NCI-H1930 (cell line): ENCODE measurements at places on chromosomes 16 and 17.

DNA sequence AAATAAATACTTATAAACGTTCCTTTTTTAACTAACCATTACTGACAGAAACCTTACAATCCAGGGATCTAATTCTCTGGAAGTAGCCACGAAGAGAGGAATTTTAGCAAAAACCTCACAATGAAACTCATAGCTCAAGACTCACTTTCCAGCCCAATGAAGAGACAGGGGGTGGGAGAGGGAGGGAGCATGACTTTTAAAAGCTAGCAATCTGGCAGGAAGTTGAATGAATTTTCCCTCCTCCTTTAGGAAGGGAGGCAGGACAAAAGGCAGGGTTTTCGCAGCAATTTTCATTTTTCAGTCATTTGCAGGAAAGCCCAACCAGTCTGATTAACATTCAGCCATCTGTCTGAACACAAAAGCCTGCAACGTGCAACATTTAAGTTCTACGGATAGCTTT lies 381.5 kb upstream of the PSMD7 start:
- DNase-seq, result no peak

GRCh38 chr16:15494236-15494635 lies 59.8 kb downstream of the BMERB1 start:
- no peak for DNase-seq

GRCh38 chr17:64259922-64260321 lies 3.1 kb downstream of the TEX2 start:
- no peak for DNase-seq

- no peak for DNase-seq
Observed at GRCh38 chr17:28398280-28398981, 7.6 kb downstream of the SLC46A1 start.

- DNase-seq, result peak; percentile 38
Observed at GRCh38 chr16:53434377-53435065, at the start of gene RBL2. TSS of gene RBL2 (plus strand) at chr16:53434471. CDS start at chr16:53434557, 86 bp downstream.

GRCh38 chr17:27456681-27457359 lies 572 bp downstream of the KSR1 start:
- DNase-seq, result peak; percentile 37

DNA sequence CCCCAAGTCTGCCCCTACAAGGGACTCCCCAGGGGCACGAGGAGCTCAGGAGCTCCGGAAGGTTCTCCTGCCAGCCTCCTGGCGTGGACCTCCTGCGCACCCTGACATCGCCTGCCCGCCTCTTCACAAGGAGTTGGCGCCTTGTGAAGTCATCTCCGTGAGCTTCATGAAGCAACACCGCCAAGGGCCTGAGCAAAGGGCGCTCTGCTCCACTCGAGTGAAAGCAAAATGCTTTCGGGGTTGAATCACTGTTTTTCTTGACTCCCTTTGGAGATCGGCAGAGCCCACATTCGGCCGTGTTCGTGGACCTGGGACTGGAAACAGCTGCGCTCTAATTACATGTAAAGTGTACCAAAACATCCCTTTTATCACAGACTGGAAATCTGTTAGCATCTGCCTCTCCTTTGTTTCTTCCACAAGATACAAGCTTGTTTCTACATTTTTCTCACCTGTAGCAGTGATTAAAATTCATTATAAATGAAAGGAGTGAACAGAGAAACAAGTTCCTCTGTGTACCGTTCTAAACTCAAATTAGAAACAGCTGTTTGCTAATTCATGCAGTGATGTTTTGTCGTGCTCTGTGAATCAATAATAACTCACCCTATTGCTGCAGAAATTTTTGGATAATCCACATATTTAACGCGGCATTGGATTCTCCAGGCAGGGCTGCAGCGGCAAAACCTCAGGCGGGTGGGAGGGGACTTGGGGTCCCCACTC lies 203.3 kb downstream of the ZNF423 start:
- DNase-seq, result no peak

GRCh38 chr16:48113471-48113870 lies 42.3 kb downstream of the ABCC12 start:
- DNase-seq, result no peak

GRCh38 chr17:81173052-81173761 lies 7.2 kb upstream of the AATK start:
- DNase-seq, result no peak

GRCh38 chr16:58046054-58046881 lies 20.7 kb downstream of the MMP15 start:
- DNase-seq, result no peak

DNA sequence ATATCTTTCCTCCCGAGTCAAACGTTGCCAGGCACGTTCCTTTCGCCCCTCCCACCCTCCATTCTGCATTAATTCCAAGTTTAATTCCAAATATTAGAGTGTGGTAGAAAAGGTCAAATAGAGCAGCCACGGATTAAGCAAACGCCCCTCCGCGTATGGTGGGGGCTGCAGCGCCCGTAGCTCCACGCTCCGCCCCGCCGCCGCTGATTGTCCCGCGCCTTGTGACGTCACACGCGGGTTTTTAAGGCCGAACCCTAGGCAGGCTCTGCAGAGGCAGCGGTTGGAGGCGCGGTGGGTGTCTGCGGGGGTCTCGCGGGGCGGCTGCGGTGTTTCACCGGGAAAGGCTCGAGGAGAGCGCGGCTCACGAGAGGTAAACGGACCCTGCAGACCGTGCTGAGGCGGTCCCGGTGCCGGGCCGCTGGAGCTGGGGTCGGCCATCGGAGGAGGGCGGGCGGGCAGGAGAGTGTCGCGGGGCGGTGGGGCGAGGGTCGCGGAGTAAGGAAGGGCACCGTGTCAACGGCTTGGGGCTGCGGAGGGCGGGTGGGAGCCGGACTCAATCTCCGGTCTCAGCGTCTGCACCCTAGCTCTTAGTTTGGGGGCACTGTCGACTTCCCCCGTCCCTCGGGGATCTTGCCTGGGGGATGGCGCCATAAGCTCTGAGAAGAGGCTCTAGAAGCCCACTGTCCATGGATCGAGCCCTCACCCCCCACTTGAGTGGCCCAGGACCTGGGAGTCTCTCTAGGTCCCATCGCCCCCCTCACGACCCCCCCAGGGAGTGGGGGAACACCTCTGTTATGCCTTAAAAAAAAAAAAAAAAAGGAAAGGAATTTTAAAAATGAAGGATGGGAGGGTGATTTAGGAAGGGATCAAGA lies at the start of gene ARL4D:
TSS of gene ARL4D (plus strand) at position 270 of the 872 bp plus-strand sequence. CDS start 740 bp downstream, outside the sequence.
- peak; percentile 67 for DNase-seq

GRCh38 chr16:82651921-82652601 lies 25.3 kb downstream of the CDH13 start:
- no peak for DNase-seq

GRCh38 chr17:30200106-30200505 lies 35.4 kb downstream of the SLC6A4 start:
- DNase-seq, result no peak

- no peak for DNase-seq
Observed at GRCh38 chr17:57735230-57735629, 9.9 kb downstream of the CCDC182 start.

- DNase-seq, result no peak
Observed at GRCh38 chr16:28285649-28286048, 6.7 kb upstream of the SBK1 start.

- DNase-seq, result no peak
Observed at GRCh38 chr17:222172-222571, 40.7 kb upstream of the DOC2B start.

DNA sequence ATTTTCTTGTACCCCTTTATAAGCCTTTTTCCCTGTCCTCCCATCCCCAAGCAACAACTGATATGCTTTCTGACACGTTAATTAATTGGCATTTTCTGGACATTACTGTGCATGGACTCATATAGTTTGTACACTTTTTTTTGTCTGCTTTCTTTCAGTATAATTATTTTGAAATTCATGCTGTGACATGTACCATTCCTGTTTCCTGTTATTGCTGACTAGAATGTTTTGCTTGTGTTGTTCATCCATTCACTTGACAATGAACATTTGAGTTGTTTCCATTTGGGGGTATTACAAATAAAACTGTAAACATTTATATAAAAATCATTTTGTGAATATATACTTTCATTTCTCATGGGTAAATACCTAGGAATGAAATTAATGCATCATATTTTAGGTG lies 50.6 kb downstream of the RBBP6 start:
- no peak for DNase-seq

DNA sequence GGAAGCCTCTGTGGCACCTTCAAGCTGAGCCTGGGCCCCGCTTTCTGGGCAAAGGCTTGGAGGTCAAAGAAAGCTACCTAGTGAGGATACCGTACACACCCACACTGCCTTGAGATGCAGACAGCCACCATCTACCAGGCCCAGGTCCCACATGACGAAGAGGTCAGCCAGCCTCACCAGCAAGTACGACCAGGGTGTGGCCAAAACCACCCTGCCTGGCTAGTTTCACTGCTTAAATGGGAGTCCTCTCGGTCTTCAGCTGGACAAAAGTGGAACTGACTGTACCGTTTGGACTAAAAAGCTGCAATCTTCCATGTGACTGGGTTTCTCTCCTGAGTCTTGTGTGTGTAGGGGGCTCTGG lies 21.6 kb downstream of the VASN start:
- no peak for DNase-seq

DNA sequence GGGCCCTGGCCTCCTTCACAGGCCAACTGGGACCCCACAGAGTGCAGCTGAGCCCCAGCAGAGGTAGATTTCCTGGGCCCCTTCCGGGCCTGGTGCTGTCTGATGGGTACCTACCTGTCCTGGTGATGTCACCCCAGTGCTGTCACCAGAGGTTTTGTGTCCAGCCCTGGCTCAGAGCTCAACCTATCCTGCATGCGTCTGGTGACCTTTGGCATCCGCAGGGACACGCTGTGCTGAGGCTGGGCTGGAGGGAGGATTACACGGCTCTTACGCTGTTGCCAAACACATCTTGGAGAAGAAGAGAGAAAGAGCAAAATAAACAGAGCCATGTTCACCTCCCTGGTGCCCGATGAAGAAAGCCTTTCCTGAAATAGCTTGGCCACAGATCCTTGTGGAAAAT lies 70.6 kb upstream of the MED9 start:
- no peak for DNase-seq

- DNase-seq, result no peak
Observed at GRCh38 chr16:11748404-11749254, 6.0 kb upstream of the TXNDC11 start.

DNA sequence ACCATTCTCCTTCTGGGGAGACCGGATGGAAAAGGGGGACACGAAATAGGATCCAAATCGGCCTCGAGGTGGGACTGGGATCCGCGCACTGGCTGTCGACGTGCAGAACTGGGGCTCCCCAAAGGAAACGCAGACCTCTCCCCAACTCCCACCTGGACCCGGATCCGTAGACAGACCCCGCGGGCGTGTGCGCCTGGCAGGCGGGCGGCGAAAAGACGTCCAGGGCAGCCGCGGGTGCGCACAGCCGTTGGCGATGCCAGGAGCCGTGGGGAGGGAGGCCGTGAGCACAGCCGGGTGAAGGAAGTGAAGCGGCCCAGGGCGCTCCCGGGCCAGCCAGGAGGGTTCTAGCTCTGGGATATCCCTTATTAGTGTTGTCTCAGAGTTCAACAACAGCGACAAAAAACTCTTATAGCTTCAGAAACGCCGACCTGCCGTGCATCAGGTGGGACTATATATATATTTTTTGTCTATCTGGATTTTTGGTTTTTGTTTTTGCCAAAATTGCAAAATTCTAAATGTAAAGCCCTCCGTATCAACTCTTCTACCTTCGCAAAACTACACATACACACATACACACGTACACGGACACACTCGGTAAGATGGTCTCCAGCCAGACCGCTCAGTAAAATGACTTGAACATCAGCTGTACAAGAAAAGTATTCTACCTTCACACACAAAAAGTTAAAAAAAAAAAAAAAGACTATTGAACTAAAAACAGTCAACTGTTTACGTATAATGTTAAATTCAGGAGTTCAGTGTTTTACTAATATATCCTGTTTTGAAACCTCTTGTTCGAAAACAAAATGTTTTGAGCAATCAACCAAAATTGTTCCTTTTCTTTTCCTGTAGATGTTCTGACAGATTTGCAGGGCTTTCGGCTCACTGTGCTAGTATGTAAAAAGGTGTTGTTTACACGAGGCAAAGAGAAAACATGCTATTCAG lies 5.2 kb upstream of the AATF start:
- DNase-seq, result no peak

DNA sequence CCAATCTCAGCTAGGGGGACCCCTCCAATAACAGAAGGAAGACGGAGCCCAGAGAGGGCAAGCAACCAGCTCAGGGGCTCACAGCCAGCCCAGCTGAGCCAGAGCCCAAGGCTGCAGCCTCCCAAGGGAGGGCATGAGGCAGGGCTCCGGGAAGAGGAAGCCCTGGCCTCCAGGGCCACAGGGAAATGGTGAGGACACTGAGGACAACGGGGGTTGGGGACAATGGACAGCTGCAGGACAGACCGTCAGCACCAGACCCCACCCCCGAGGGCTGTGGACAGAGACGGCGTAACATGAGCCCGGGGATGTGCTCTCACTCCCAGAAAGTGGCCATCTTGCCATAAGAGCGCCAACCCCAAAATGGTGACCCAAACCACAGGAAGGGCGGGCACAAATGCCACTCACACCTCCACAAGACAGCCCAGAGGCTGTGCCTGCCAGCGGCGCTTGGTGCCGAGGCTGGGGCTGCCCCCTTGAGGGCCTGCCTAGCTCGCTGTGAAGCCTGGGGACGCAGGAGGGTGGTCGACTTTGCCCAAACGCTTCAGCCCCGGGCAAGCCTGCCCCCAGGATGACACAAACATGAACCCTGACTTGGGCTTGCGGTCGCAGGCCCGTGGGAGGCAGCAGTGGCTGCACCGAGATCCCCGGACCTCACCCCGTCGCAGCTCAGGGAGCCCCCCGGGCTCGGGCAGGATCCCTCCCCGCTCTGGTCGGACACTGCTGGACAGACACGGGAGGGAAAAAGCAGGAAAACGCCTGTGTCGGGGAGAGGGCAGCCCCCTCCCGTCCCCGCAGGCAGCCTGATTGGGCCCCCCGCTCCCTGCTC lies 10.5 kb downstream of the PIMREG start:
- DNase-seq, result no peak

DNA sequence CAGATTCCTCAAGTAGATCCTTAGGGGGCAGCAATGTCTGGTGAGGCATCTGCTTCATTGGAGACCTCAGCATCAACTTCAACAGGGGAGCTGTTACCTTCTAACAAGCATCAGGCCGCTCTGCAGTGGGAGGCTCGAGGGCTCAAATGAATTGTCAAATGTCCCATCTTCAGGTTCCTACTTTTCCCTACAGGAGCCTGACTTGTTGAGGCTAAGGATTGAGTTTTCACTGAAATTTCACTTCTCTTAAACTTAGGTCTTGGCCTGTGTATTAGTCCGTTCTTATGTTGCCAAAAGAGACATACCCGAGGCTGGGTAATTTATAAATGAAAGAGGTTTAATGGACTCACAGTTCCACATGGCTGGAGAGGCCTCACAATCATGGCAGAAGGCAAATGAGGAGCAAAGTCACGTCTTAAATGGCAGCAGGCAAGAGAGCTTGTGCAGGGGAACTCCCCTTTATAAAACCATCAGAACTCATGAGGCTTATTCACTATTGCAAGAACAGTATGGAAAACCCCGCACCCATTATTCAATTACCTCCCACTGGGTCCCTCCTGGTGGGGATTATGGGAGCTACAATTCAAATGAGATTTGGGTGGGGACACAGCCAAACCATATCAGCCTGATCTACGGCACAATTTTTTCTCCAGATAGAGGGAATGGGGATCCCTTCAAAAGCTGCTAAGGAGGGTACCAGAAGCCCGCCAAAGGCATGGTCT lies 5.1 kb upstream of the CD300LD start:
- DNase-seq, result no peak
